ENCODE measurements at places on chromosomes 6 and 20.

DNA sequence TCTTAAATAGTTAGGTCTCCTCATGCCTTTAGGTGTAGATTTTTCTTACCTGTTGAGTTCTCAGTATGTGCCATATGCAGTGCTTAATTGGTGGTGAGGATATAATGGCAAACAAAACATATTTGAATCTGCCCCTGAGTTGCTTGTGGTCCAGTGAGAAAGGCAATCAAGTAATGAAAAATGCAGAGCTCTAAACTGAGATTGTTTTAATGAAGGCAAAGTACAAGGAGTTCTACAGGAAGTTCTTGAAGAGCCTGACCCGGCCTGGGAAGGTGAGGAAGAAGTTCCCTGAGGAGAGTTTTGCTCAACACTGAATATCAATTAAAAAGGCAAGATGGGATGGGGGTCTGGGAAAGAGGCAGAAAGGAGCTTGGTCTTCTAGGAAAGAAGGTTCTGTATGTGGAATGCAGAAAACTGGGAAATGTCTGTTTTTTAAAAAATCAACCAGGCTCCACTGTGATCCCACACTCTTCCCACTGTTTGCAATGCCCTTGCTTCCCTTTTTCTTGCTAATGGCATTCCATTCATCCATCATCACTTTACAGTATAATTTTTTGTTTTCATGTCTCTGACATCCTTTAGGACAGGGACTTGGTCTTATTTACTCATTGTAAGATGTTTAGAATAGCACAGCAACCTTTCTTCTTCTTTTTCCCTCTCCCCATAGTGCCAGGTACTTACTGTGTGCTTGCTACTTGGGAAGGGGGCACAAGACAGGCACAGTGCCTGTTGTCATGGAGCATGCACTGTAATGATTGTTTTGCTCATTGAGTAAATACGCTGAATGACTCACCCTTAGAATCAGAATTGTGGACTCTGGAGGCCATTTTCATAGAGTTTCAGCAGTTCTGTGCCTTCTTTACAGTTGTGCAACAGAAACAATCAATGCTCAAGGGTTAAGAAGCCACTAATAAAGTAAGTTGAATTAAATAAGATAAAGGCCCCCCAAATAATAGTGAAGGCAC, 64.3 kb downstream of the ANKS1A start:
- no peak for DNase-seq

DNA sequence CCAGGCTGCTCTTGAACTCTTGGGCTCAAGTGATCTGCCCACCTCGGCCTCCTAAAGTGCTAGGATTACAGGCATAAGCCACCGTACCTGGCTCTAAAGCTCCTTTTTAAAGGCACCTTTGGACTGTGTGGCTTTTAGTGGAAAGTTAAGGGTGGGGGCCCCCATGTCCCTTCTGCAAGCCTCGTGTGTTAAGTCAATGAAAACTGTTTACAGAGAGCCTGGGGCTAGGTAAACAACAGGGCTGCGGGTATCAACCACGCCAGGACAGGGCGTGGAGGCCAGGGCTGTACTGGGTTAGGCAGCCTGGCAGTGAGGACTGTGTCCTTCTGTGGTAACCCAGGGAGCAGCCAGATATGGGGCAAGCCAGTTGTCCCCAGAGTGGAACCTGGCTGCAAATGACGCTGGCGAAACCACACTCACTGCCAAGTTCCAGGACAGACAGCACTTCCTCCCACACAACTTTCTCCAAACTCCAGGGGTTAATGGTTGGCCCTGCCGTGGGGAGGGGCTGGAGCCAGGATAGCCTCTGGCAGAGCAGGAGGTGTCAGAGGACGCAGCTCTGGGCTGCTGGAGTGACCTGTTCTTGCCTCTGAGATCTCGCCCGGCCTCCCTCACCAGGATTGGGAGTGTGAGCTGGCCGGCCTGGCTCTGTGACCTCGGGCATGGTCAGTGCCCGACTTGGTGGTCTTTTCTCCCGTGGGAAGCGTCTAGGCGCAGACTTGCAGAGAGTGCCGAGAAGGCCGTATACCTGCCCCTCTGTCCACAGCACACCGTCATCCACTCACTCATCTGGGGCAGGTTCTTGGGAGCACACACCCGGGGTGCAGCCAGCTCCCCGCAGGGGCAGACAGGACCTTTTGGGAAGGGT, 3.2 kb downstream of the SLC17A9 start:
- DNase-seq, result no peak

DNA sequence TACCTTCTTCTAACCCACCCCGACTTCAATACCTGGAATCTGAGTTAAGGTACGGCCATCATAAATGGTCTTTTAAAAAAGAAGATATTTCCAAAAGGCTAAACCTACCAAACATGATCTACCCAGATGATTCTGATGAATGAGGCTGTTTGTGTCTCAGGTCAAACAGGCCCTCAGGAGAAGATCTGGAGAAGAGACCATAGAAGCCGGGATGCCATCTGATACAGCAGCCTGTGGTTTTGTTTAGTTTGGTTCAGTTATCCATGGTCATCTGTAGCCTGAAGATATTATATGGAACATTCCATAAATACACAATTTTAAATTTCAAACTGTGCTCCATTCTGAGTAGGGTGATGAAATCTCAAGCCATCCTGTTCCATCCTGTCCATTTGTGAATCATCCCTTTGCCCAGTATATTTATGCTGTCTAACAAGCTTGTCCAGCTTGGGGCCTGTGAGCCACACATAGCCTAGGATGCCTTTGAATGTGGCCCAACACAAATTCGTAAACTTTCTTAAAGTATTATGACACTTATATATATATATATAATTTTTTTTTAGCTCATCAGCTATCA, 4.0 kb upstream of the CAP2 start:
- no peak for DNase-seq

DNA sequence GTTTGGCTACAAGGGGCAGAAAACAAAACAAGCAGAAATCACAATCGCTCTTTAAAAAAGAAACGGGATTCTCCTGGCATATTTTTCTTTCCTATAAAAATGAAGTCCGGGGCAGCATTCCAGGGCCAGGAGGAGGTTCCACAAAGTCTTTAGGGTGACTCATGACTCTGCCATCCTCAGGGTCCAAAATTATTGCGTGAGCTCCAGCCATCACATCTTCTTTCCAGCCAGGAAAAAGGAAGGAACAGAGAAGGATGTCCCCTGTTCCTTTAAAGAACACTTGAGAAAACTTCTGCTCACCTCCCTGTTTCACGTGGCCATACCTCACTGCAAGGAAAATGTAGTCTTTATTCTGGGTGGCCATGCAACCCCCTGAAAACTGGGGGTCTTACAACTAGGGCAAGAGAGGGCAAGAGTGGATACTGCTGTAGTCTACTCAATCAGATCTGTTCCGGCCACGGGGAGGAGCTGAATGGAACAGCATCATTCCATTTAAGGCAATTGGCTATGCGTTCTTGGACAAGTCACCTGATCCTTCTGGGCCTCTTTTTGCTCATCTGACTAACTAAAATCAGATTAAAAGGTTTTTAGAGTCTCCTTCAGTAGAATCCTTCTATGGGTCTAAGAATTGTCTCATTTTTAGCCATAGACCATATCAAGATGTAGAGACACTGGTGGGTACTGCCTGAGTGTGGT, 49.4 kb downstream of the CTCFL start:
- DNase-seq, result no peak

- DNase-seq, result peak; percentile 19
These were observed 30.4 kb upstream of the RNF24 start for GRCh38 chr20:4045741-4046140.

DNA sequence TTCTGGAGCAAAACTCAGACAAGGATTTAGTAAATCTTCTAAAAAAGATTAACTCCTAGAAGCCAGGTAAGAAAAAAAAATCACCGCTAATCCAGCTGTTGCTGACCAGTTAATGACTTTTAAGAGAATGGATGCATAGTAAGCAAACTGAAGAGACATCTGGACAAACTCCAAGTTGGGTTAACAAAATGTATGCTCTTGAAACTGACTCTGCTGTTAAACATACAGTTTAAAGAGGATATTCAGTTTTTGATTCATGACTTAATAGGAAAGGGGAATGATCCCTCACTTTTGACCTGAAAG, 70.4 kb downstream of the PLAGL1 start:
- DNase-seq, result no peak

DNA sequence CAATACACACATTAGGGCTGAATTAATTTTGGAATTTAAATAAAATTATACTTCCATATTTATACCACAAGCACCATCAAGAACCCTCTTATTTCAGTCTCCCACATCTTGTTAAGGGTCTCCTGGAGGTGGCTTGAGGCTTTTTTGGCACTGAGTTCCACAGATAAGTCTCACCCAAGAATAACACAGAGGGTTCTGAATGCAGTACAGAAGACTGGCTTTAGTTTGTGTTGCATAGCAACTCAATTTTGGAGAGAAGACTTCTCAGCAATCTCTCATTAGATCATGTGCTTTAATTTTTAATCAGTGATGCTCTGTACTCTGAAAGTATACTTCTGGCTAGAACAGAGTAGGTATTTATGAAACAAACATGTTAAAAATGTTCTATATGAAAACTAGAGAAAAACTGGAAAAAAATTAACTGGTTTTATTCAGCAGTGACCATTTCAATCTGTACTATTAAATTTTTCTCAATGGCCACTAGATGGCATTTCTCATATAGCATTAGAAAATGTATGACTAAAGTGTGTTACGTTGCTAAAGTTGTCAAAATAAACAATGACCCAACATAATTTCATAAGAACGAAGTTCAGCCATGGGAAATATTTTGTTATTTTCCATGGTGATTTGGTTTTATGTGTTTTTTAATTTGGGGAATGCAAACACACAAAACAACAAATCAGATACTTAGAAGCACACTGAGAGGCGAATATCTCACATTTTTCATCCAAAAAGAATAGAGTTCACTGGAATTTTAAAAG, 32.7 kb upstream of the MAP7 start:
- no peak for DNase-seq

DNA sequence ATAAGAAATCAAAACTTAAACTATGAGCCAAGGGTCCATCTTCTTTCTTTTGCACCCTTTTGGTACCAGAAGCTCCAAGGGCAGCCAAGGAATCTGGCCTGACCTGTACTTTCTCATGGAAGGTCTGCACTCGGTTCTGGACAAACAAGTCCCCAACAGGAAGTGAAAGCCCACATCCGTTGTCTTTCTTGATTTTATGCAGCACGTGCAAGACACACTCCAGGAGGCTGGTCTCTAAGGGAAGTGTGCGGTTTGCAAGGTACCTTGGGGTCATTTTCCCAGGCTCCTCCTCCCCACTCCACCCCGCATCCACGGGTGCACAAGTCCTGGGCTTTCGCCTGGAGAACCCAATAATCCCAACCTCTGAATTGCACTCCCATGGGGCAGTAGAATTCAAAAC, 101.9 kb downstream of the NFATC2 start:
- no peak for DNase-seq

DNA sequence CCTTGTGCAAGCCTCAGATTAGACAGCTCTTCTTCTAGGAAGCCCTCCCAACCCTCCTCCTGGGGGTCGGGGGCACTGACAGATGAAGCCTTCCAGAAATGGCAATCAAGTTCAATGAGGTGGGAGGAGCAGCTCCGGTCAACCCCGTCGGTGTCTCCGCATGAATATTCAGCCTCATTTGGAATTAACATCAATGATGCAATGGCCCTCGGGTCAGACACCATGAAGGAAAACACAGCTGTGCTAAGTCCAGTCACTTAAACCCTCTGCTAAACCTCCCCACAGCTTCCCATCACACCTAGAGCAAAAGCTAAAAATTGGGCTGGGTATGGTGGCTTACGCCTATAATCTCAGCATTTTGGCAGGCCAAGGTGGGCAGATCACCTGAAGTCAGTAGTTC, 36.5 kb downstream of the ZNF217 start:
- DNase-seq, result no peak

DNA sequence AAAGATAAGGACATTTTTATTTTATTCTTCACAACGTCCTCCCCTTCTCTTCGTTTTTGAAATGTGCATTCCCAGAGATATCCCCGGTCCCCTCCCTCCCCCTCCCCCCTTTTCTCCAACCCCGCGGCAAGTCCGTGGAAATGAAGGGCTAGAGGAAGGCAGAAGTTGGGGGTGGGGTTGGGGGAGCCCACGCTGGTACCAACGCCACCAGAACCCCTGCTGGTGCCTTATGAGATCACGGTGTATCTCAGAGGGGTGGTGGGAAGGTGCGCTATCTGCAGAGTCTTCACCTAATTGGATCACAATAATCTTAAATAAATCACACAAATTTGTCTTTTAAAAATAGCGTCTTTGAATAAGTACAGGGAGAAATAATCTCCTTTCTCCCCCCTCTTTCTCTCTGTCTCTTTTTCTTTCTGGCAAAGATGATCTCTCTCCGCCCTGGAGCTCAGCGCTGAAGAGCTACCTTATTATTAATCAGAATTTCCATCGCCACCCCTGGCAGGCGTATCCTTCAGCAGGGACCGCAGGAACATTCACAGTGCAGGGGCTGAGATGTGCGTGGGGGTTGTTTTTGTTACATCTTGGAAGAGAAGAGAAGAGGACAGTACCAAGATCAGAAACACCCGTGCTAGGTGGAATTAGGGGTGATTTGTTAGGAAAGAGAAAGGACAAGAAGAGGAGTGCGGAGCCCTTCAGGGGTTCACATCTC, 915 bp downstream of the CLVS2 start:
- DNase-seq, result no peak

DNA sequence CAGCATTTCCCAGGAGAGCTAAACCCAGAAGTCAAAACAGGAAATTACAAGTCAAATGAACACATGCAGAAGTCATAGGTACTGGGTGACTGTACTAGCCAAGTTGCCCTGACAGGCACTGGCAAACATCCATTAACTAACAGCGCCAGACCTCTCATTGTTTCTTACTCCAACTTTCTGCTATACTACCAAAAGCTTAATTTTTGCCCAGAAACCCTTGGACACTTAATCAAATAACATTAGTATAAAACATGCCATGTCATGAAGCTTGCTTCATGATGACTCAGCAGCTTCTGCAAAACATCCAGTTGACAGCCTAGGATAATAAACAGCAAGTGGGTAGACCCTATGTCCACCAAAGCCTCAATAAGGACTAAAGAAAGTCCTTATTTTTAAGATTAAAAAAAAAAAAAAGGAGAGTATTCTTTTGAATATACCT, 3.5 kb downstream of the NUP153 start:
- no peak for DNase-seq

- DNase-seq, result no peak
These were observed 12.0 kb upstream of the RNGTT start for GRCh38 chr6:88975369-88975768.

GRCh38 chr6:15510536-15511247, 152.1 kb downstream of the DTNBP1 start:
- no peak for DNase-seq

DNA sequence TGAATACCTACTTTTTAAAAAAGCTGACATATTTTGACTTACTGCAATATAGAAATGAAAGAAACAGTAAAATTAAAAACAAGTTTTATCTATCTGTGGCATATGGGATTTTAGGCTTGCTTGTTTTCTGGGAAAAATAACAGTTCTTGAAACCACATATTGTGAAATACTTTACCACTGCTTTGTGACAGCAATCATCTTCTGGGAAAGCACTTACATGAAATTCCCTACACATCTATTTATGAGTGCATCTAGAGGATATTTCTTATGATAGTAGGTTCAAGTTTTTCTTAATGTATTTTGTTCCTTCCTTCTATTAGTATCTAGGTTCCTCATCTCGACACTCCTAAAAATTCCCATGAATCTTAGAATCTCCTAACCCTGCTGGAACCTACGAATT, 75.2 kb downstream of the STXBP5 start:
- no peak for DNase-seq

GRCh38 chr6:92132457-92132856, 1286.9 kb downstream of the EPHA7 start:
- no peak for DNase-seq
